Activated CD8-positive, alpha-beta memory T cell treated with anti-CD3 and anti-CD28 coated beads, Interleukin-2, amount 10 ng/mL, durations not matched to agents 7 days and 5 days (primary cell): ENCODE measurements at places on chromosomes 11 and 22. TPM values are rescaled to one million over a fixed set of nuclear protein-coding genes. Genes with fewer than 3 reads are reported as not detected.

DNA sequence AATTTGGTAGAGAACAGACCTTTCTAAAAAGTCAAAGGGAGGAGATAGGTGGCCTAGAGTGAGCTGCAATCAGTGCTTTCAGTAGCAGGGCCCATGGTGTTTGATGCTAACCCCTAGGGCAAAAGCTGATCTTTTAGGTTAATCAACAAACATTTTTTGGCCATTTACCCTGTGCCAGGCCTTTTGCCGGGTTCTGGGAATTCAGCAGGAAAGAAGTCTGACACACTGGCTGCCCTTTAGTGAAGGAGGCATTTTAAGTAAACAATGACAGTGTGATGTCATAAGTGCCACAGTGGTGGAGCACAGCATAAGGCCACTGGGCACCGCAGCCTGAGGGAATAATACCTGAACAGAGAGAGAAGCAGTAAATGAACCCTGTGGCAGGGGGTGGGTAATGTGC, 29.0 kb downstream of the C22orf31 start:
- no peaks in the 10 kb centered on the region for H3K36me3 ChIP-seq
- H3K27me3 ChIP-seq: peaks cover 70% of the 10 kb centered on the region
- no peak overlapping the region for H3K4me3 ChIP-seq
- no peak for DNase-seq
- no peak overlapping the region for H3K27ac ChIP-seq
- peaks cover 10% of the 10 kb centered on the region for H3K4me1 ChIP-seq

The DCHS1 gene
- total RNA-seq: 0.32 TPM

The IGSF22 gene
- 0.64 TPM for total RNA-seq

The TMPRSS13 gene
- 1.7 TPM for total RNA-seq
